Islet precursor cell (in vitro differentiated cells): ENCODE measurements at places on chromosomes 2 and 18.

DNA sequence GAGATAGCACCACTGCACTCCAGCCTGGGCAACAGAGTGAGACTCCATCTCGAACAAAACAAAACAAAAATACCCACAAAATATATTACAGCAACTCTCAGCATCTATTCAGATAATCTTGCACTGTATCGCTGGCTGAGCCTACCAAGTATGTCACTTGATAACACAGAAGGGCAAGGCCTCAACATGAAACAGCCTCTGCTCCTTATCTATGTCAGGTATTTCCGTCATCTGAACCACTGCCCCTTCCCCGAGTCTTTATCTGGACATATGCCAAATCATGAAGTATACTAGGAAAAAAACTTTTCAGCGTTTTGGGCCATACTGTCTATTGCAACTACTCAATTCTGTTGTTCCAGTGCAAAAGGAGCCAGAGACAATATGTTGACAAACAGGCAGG, 17.7 kb downstream of the PDIA6 start:
- no peak for DNase-seq

GRCh38 chr2:120831891-120832290, 96.2 kb downstream of the GLI2 start:
- DNase-seq, result no peak

DNA sequence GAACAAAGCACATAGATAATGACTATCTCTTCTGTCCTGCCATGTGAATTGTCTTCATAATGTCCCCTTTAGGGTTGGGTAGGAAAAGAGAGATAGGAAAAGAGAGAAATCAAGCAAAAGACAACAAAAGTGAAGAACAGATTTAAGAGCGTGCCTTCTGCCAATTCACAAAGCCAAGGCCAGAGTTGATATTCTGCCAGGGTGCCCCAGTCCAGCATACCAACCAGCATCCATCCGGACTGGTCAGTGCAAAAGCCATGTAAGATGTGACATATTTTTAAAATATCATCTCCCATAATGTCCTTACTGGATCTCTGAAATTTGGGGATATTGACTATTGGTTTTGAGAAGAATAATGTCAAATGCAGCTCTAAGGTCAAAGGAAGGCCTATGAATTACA, 35.7 kb upstream of the KLF7 start:
- no peak for DNase-seq

- no peak for DNase-seq
These were observed 67.2 kb downstream of the MCFD2 start for GRCh38 chr2:46848447-46848846.

DNA sequence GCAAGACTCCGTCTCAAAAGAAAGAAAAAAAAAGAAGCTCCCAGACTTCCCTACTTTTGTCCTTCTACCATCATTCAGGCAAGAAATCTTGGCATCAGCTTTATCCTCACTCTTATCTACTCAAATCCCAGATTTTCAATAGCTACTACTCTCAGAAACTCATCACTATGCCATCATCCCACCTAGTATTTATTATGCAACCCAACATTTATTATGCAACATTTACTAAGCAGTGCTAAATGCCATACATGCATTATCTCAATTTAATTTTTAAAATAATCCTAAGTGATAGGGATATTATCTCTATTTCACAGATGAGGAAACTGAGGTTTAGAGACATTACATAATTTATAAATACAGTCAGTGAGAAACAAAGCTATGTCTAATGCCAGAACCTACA, 4.1 kb downstream of the USP37 start:
- no peak for DNase-seq

DNA sequence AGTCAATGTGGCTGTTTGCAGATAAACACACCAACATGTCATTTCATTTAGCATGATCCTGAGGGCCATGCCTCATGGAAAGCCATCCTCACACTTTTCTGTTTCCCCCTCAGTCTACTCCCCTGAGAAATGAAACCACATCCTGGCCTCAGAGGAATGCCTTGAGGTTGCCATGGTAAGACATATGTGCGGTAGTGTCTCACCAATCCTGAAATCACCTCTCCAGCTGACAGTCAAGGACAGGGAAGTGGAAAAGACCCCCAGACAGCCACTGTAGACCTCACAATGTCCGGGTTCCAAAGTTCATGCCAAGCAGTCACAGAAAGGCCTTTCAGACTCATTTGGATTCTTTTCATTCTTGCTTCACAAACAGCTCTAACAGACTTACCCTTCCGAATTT, 175.2 kb upstream of the PKDCC start:
- DNase-seq, result peak; percentile 49

GRCh38 chr2:223925106-223925505, 20.0 kb downstream of the WDFY1 start:
- no peak for DNase-seq

DNA sequence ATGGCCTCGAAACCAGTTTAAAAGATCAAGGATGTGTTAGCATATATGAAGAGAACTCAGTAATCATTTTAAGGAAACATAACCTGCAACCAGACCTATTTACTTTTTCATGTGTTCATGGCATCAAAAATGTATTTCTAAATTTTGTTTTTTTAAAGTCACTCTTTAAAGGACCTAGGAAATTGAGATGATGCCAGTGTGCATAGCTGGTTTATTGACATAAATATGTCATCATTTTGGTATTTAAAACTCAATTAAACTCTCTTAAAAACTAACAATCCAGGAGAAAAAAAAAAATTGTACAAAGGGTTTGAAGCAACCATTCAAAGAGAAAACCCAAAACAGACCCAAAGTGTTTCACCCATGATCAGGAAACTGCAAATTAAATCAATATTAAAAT, 198.9 kb upstream of the RND3 start:
- DNase-seq, result no peak

DNA sequence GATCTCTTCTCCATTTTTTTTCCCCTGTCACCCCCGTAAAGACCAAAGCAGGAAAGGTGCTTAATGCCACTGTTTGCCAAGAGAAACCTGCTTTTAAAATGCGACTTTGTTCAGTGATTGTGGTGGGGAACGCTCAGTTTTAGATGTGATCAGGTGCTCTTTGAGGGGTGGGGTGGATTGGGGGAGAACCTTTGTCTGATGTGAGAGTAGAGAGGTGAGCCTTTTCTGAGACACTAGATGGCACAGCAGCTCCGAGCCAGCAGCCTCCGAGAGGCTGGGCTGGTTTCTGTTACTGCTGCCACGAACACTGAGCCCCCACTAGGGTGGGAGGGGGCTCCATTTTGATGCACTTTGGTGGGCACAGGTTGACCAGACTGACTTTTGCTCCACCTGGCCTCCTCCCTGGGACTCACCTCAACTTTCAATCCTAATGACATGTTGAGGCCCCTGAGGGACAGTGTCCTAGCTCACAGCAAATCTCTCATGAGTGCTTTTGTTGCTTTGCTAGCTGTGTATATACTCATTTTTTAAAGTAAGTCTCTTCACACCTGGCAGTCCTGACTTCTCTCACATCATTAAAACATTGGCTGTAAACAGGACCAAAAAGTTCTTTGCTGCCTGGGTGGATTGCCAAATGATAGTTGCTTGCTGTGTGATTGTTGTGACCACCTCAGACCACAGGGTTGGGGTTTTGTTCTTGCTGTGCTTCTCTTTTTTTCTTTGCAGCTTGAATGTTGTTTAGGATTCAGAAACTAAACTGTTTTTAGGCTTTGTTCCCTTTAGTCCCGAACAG, 98.2 kb upstream of the MAP3K20 start:
- no peak for DNase-seq

- no peak for DNase-seq
These were observed 10.9 kb upstream of the PEX13 start for GRCh38 chr2:61006486-61007105.

- no peak for DNase-seq
These were observed 34.0 kb upstream of the OTOS start for GRCh38 chr2:240174496-240174895.

DNA sequence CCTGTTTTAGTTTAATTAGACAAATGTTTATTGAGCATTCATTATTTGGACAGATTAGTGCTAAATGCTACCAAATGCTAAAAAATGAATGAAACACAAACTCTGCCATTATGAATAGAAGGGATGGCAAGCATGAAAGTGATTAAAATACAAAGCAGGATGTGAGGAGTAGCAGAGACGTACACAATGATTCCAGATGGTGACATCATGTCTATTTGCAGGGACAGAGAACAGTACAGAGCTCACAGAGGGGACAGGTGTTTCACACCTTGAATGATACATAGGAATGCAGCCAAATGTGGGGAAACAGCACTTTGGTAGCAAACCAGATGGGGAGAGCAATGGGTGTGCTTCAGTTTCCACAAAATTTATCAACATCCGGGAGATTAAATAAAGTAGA, 76.3 kb downstream of the CD226 start:
- no peak for DNase-seq

DNA sequence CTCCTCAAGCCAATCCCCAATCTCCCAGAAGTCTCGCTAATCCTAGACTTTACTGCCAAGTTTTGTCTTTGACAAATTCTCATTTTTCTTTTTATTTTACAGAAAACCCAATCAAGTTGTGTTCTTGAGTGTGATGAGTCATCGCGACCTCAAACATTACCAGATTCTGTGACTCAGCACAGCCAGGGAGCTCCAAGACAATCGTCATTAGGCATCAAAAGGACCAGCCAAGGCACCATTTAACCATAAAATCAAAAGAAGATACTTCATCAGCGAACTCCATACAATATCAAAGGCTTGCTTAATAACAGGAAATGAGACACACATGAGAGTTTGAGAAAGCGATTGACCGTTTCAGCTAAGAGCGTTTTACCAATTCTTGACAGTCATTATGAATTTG, 146.2 kb upstream of the AGAP1 start:
- no peak for DNase-seq

DNA sequence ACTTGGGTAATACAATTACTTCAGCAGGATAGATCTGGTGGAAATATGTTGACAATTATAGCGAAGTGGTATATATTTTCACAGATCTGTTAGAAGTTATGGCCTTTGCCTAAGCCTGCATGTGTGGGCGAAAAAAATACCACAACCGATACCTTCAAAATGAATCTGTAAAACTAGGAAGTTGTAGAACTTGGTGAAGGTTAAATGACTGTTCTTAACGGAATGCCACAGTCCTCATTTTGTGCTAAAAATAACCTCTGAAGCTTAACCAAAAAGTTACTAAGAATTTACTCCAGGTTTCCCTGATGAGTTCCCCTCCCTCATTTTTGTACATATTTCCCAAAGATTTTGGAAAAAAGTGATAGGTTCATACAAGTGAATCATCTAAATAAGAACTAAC, 550.7 kb downstream of the THSD7B start:
- DNase-seq, result no peak
